Lung microvascular endothelial cell (primary cell): ENCODE measurements at places on chromosomes 5 and 9.

DNA sequence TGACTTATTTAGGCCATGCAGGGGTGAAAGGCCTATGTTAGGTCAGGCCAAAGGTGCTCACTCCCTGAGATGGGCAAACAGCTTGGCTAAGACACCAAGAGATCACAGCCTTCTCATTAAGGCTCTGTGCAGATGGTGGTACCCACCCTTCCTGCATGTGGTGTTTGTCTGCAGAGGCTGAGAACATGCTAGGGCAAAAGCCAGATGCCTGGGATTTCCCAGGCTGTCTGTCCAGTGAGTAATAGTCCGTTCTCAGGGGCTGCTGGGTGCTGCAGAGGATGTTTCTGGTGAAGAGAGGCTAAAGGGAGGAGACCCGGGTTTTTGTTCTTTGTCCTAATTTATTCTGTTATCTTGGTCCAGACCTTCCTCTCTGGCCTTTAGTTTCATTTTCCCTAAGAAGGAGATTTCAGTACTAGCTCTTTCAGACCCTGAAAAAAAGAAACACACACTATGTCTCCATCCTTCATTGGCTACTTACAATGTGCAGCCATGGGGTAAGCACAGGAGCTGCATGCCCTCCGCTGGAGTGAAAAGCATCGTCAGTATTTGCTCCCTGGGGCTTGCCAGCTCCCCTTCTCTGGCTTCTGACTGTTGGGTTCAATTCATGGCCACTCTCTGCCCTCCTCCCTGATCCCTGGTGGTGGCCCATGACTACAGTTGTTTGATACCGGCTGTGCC is 23.4 kb upstream of the GLRA1 start:
- DNase-seq: peak; percentile 26

DNA sequence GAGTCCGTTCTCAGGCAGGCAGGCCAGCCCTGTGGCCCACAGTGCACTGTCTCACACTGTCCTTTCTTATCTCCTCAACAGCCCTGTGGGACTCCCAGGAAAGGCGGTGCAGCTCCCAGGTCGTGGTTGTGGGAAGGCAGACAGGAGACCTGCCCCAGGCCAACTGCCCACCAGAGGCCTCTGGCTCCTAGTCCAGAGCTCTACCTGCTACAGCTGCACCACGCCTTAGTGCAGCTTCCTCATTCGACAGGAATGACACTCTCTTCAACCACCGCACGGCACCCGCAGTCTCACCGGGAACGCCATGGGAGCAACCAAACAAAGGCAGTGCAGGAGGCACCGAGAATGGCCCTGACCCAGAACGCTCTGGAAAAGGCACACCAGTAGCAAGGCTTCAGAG is 25.3 kb downstream of the CAMSAP1 start:
- DNase-seq: no peak

DNA sequence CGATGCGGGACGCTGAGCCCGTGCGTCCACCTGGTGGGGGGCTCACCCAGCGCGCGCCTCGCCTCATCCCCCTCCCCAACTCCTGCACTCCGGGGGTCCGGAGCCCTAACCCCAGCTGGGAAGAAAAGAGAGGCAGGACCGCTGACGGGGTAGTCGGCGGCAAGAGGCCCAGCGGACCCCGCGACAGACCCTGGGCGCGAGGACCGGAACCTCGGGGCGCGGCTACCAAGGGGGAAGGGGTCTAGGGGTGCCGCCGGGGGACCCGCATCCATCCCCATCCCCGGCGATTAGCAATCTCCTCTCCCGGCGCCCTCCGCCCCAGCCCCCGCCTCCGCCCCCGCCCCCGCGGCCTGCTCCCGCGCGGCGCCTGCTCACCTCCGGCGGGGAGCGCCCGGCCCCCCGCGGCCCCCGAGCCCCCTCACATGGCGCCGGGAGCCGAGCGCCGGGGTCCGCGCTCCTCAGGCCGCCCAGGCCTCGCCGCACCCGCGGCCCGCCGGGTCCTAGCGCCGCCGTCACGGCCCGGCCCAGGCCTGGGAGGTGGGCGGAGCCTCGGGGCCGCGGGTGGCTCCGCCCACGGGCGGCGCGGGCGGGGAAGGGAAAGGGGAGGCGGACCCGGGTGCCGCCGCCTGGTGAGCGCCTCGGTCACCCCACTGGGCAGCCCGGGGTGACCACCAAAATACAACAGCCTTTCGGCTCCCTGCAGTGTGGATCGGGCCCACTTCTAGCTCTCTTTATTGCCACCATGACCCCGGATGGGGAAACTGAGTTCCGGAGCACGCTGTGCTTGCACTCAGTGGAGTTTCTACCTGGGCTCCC is at the start of gene ST6GALNAC6:
ST6GALNAC6 (minus strand) TSS at position 476 of the 816 bp plus-strand sequence. CDS start 1,622 bp downstream, outside the sequence.
- peak; percentile 78 for DNase-seq

DNA sequence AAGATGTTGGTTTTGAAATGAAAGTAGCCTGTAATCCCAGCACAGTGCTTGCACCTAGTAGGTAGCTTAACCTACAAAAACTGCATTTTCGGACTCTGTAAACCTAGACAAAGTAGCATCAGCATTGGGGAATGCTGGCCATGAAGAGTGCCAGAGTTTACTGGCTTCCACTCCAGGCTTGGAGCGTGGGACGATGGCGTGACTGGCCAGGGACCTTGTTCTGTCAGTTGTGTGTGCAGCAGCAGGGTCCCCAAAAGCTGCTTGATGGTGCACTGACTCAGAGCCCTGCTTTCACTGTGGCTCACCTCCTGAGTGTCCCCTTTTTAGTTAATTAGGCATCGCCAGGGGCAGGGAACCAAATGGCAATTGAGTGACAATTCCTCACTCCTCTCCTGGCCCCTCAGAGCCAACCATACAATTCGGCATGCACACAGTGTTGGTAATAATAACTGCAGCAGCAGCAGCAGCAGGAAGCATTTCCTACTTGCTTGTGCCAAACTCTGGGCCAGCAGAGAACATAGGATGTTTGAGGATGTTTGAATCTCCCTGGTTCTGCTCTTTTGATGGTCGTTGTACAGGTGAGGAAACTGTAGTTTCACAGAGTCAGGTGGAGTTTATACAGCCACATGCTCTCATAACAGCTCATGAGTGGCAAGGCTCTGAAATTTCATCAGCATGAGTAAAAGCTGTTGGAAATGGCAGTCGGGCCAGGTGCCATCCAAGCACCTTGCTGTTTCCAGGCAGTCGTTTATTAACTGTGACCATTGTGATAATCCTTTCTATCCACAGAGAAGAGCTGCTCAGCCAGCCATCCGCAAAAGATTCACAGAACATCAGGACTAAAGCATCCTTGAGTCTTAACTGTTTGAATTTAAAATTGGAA is 4.2 kb downstream of the UBE2QL1 start:
- DNase-seq: no peak

DNA sequence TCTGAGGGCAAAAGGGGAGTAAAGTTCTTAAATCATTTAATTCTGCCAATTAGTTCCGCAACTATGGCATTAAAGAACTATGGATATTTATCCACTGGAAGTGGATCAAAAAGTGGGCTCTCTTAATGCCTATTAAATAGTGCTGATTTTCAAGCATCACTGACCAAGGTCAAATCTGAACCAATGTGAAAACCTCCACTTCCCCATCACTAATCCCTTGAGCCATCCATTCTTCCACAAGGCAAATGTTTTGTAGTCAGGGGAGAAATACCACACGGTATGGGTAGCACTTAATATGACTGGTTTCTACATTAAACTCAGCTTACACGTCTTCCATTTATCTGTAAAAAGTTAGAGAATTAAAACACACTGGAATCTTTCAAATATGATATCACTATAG is 57.6 kb downstream of the MLLT3 start:
- DNase-seq: no peak

GRCh38 chr5:21049901-21050300 is 1061.9 kb upstream of the CDH18 start:
- DNase-seq: no peak

- DNase-seq: no peak
Observed at GRCh38 chr5:141613344-141613743, 5.5 kb downstream of the DIAPH1 start.

DNA sequence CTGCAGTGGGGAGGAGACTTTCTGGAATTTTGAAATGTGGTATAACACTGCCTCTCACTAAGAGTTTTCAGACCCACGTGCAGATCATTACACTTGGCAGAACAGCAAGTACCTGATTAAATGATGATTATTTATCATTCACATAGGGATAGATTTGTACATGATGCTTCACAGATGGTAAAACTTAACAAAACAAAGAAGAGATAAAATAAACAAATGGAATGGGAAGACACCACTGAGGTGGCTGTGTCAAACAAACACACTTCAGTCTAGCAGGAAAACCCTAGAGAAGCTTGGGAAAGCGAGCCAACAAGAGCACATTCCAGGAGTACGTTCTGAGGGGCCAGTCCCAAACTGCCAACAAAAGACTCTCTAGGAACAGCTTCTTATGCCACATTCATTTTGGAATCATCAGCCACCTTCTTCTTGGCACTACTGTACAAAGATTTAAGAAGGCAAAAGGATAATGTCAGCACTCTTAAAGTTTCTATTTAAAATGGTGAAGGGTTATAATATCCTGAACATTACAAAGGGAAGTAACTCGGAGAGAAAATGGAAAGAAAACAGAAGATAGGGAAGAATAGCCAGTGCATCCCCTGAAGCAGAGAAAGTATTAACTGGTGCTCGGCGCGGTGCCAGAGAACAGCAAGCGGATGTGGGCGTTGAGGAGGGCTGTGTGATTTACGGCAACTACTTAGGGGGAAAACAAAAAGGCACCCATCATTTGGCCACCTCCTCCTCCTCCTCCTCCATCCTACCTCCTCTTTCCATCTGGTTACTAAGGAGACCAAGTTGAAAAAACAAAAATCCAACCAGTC is 1.6 kb downstream of the MED27 start:
- DNase-seq: no peak

DNA sequence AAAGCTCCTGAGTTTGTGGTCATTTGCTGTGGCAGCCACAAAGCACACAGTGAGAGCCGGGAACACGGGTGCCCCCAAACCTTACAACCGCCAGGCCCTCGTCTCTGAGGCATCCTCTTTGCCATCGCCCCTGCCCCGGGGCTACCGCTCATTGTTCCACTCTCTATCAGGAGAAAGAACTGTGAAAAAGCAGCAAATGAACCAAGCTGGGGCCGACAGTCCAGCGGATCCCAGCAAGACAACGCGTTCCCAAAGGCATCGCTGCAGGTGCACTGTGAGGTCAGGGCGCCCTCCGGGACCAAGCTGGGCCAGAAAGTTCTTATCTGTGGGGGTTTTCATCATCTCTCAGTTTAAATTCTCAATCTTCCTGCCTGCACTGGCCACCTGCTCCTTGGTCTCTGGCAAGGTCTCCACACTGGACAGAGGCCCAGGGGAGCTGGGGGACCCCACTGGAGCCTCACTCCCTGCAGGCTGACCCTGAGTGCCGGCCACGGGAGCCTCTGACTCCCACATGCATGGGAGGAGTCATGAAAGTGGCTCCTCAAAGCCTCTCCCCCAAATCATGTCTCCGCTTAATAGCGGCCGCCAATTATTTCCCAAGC is 32.1 kb downstream of the VAV2 start:
- DNase-seq: no peak

DNA sequence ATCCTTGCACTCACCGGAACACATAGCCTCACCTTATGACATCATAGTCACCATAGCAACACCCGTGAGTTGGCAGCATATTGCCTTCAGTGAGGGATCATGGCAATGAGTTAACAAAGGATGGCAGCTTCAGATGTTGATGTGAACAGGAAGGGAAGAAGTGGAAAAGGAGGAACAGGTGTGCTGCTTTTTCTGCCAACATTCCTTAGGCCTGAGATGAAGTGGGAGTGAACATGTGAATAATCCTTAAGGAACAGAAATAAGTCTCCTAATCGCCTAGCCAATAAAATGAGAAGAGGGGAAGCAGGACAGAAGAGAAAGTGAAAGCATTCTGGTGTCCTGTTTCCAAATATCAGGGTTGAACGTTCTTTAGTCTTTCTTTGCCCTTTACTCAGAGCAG is 360.0 kb downstream of the BRINP1 start:
- DNase-seq: no peak

DNA sequence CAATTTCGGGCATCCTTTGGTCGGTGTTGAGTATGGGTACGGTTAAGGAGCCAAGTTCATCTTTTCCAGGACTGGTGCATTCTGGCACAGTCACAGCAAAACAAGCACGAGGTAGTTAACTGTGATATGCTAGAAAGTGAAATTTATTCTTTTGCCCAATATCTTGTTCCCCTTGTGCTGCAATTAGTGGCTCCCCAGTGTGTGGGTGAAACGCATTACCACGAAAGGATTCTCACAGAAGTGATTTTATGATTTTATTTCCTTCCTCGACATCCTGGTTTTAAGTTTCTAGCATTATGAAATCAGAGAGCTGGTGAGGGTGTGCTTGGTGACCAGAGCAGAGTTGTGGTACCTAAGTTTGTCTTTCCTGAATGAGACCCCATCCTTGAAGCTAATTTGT is 1.5 kb downstream of the FRMPD1 start:
- no peak for DNase-seq

DNA sequence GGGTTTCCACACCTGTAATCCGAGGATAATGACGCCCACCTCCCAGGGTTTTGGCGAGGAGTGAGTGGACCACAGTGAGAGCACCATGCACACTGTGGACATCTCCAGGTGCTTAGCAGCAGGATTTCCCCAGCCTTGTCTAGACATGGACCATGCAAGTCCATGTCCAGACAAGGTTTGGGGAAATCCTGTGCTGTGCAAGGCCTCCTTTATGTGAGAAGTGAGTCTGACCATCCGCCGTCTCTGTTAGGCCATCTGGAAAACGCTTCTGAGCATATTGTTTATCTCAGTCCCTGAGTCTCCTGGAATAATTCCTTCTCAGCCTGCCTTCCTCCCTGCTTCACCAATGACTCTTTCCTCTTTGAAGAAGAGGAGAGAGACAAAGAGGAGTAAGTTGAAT is 26.2 kb upstream of the TNFAIP8 start:
- no peak for DNase-seq

GRCh38 chr5:165305596-165305995 is 1800.2 kb downstream of the MAT2B start:
- no peak for DNase-seq

DNA sequence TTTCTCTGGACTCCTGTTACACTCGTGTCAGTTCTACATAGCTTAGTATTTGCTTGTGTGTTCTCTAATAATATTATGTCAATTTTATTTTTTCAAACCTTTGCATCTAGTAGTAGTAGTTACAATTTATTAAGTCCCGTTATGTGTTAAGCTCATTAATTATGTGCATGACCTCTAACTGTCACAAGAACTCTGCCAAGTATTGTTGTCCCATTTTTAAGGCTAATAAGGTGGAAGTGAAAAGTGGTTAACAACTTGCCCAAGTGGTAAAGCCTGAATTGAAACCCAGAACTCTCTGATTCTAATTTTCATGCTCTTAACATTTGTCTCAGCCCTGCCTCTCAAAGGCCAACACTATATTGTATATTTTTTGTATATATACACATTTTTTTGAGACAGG is 221.6 kb downstream of the DMRT2 start:
- DNase-seq: no peak

GRCh38 chr5:135591277-135591676 is 12.5 kb upstream of the CXCL14 start:
- DNase-seq: no peak

GRCh38 chr9:31608416-31608815 is 776.0 kb upstream of the ACO1 start:
- DNase-seq: peak; percentile 9
